ENCODE measurements at places on chromosomes 6 and 20.

GRCh38 chr6:109821428-109821827 lies 130.3 kb downstream of the FIG4 start:
- no peak for DNase-seq

DNA sequence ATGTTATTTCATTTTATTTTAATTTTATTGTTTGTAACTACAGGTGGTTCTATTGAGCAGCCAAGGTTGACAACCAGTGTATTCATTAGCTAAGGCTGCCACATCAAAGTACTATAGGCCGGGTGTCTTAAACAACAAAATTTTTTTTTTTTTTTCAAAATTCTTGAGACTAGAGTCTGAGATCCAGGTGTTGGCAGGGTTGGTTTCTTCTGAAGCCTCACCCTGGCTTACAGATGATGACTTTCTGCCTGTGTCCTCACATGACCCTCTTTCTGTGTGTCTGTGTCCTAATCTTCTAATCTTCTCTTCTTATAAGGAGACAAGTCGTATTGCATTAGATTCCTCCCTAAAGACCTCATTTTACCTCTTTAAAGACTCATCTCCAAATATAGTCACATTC lies 208.4 kb downstream of the MANEA start:
- DNase-seq: no peak

GRCh38 chr20:59765599-59766177 lies 161.3 kb downstream of the PHACTR3 start:
- no peak for DNase-seq

DNA sequence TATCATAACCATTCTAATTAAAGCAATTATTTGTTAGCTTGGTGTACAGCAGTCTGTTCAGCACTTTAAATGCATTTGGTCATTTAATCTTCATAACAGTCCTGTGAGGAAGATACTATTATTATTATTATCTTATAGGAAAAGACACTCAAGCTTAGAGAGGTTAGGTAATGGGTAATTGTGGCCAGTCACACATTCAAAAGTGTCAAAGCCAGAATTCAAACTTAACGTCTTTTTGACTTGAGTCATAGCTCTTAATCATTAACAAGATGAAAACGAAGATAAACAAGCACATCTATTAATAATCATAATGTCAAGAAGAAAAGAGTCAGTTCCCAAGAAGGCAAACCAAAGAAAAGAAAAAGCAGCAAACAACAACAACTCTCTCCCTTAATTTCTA lies 251.0 kb downstream of the SYNE1 start:
- no peak for DNase-seq

DNA sequence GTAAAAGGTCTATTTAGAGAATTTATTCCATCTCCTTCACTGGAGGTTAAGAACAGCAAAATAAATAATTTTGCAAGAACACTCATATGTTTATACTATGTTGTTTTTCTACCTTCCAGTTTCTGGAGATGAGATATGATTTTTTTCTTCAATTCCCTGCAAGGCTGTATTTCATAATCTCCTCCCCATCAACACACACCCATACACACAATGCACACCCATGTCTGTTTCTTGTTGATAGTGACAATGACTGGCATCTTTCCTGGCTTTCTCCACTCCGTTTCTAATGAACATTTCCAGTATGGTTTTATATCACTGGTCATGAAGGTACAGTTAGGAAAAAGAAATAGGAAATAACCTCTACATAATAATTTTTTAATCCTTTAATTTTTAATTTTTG lies 202.1 kb downstream of the ARHGAP18 start:
- no peak for DNase-seq

All from inflammatory macrophage treated with lipopolysaccharide for 4 hours (primary cell).